ENCODE measurements at places on chromosomes 11 and 22. TPM values are rescaled to one million over a fixed set of nuclear protein-coding genes. Genes with fewer than 3 reads are reported as not detected.

Gene TCN1
- 14.2 TPM for total RNA-seq

Gene OR10G6
- total RNA-seq: not detected

DNA sequence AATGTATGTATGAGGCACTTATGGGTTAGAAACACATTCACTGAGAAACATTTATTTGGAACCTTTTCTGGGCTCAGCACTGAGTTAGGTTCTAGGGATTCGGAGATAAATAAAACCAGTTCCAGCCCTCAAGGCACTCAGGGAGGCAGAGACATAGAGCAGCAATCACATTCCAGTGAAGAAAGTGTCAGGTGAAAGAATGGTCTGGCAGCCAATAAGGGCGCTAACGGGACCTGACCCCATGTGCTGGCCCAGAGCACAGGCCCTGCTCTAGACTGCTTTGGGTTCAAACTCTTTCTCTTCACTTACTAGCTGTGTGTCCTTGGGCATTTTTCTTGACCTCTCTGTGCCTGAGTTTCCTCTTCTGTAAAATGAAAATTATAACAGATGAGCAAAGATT is 146.0 kb upstream of the SYT13 start:
- no peaks in the 10 kb centered on the region for H3K4me1 ChIP-seq
- DNase-seq: no peak
- H3K27ac ChIP-seq: no peak overlapping the region
- H3K4me3 ChIP-seq: no peak overlapping the region
- no peaks in the 10 kb centered on the region for H3K27me3 ChIP-seq

DNA sequence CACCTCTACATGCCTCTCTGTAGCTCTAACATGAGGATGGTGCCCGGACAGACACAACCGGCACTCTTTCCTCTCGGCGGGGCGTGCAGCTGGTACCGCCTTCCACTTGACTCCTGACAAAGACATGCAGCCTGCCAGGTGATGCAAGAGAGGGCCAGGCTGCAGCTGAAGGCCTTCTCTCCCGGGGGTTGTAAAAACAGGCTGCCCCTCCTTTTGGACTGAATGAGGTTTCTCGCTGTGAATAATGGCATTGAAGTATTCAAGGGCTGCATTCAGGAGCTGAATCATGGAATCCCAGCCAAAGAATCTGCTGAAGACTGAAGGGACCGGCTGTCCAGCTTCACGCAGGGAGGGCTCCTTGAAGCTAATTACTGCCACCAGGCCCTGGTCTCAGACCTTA is 110.9 kb downstream of the GALNT18 start:
- no peaks in the 10 kb centered on the region for H3K27me3 ChIP-seq
- peak; percentile 10 for DNase-seq
- H3K4me3 ChIP-seq: no peak overlapping the region
- no peaks in the 10 kb centered on the region for H3K4me1 ChIP-seq
- H3K27ac ChIP-seq: peak overlapping the region; percentile 22

- H3K36me3 ChIP-seq: no peaks in the 10 kb centered on the region
- H3K27ac ChIP-seq: no peak overlapping the region
- no peaks in the 10 kb centered on the region for H3K27me3 ChIP-seq
- H3K4me1 ChIP-seq: no peaks in the 10 kb centered on the region
- DNase-seq: no peak
- no peak overlapping the region for H3K4me3 ChIP-seq
Observed at GRCh38 chr11:13258855-13259254, 18.7 kb upstream of the BMAL1 start.

DNA sequence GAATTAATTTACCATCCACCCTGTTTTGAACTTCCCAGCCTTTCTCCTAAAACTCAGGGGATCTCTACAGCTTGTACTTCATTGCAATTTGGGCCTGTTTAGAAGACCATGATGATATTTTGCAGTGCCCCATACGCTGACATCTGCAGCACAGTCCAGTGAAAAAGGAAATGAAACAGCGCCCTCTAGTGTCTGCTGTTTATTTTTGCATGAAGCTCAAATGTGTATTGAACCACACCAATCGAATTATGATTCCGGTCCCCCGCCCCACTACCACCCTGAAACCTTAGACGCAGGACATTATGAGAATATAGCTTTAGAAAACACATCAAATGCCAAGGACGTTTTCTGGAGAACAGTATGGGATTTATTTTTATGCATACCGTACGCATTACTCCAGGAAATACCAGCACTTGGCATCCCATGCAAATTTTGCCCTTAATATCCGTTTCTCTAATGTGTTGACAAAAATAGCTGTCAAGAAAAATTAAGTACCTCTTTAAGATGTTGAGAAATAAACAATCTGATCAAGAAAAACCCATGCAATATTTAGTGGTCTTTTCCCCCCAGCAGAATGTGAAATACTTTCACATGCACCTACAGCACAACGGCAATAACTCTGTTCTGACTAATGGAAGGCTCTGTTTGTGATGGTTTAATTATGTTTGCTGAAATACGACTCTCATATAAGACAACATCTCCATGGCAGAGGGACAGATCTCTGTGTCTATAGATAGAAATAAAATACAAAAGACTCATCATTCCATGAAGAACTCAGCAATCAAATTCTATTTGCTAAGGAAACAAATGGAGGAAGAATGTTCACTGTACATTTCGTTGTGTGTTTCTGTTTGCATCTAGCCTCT is 93.9 kb downstream of the TECTA start:
- H3K4me1 ChIP-seq: no peaks in the 10 kb centered on the region
- H3K36me3 ChIP-seq: no peaks in the 10 kb centered on the region
- DNase-seq: no peak

DNA sequence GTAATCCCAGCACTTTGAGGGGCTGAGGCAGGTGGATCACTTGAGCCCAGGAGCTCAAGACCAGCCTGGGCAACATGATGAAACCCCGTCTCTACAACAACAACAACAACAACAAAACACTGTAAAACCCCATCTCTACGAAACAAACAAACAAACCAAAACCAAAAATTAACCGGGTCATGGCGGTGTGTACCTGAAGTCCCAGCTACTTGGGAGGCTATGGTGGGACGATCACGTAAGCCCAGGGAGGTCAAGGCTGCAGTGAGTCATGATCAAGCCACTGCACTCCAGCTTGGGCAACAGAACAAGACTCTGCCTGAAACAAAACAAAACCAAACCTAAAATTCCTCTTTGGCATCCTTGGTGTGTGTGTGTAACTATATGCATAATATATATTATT is 7.0 kb upstream of the POLA2 start:
- no peaks in the 10 kb centered on the region for H3K4me1 ChIP-seq
- H3K27ac ChIP-seq: no peak overlapping the region
- DNase-seq: no peak

DNA sequence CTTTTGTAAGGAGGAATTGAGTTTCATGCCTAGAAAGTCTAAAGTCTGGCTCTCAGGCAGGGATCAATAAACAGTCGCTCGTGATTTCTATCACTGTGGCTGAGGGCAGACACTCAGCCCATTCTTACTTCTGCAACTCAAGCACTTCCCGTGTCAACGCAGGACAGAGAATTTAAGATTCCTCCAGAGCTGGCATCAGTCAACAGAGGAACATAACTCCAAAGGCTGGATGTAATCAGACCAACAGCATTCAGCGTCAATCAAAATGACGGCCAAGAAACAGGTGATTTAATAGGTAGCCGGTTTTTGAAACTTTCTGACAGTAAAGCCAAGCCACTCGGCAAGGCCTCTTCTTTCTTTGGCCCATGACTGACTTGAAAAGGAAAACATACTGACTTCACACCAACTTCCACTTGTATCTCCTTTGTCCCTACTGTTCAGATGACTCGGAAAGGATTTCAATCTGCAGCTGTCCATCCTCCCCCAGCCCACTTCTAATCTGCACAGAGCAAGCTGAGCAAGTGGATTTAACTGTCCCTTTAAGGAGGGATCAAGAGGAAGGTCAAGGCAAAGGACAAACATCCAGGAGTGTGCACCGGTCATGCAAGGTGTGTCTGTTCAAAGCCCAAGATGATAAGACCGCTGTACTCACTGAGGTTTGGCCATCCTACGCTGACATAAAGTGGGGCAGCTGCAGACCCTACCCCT is 9.5 kb downstream of the VPS37C start:
- no peaks in the 10 kb centered on the region for H3K27me3 ChIP-seq
- H3K4me3 ChIP-seq: no peak overlapping the region
- peaks cover 57% of the 10 kb centered on the region for H3K4me1 ChIP-seq
- no peaks in the 10 kb centered on the region for H3K36me3 ChIP-seq

DNA sequence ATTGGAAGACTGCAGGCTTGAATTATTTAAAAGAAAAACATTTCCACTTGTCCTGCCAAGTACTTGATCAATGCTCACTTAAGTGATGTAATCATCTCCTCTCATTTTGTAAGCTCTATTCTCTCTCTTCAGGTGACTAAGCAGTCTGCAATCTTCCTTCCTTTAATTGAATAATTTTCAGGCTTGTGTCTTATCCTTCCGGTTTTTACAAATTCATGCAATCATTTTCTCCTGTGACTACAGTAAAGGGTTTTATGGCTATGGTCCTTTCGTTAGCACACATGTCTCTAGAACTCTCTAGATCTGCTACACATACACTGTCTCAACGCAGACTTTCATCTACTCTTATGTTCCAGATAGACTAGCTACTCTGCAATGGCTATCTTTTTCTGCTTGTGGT is 12.6 kb upstream of the UPB1 start:
- H3K36me3 ChIP-seq: no peaks in the 10 kb centered on the region
- DNase-seq: no peak
- H3K4me1 ChIP-seq: peaks cover 6% of the 10 kb centered on the region

Gene GDPD4
- total RNA-seq: not detected

GRCh38 chr11:76321820-76322524 is 59.0 kb downstream of the THAP12 start:
- H3K27me3 ChIP-seq: no peaks in the 10 kb centered on the region
- no peaks in the 10 kb centered on the region for H3K4me1 ChIP-seq
- peak; percentile 52 for DNase-seq
- H3K4me3 ChIP-seq: peak overlapping the region; percentile 27
- H3K36me3 ChIP-seq: no peaks in the 10 kb centered on the region
- peak overlapping the region; percentile 76 for H3K27ac ChIP-seq

GRCh38 chr11:86360775-86361395 is 13.8 kb upstream of the CCDC81 start:
- H3K27me3 ChIP-seq: no peaks in the 10 kb centered on the region
- H3K4me1 ChIP-seq: no peaks in the 10 kb centered on the region
- no peak overlapping the region for H3K4me3 ChIP-seq

DNA sequence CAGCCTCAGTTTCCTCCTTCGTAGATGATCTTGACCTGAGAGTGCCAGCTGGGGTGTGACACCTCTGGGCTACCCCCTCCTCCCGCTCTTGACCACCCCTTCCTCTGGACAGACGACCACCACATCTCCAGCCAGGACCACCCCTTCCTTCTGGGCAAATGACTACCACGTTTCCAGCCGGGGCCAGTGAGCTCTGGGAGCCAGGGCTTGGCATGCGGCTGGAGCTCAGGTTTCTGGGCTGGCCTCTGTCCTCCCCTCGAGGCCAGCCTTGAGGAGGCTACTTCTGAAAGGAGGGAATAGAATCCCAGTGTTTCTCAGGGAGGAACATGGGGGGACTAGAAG is 120.9 kb downstream of the KCNQ1OT1 start:
- H3K27me3 ChIP-seq: no peaks in the 10 kb centered on the region
- no peak overlapping the region for H3K27ac ChIP-seq
- no peak for DNase-seq
- no peaks in the 10 kb centered on the region for H3K36me3 ChIP-seq

Gene RPUSD4
- total RNA-seq: 31.4 TPM

- no peak overlapping the region for H3K27ac ChIP-seq
- no peaks in the 10 kb centered on the region for H3K27me3 ChIP-seq
- DNase-seq: no peak
- no peak overlapping the region for H3K4me3 ChIP-seq
Observed at GRCh38 chr22:27934069-27934468, 15.0 kb upstream of the PITPNB start.

DNA sequence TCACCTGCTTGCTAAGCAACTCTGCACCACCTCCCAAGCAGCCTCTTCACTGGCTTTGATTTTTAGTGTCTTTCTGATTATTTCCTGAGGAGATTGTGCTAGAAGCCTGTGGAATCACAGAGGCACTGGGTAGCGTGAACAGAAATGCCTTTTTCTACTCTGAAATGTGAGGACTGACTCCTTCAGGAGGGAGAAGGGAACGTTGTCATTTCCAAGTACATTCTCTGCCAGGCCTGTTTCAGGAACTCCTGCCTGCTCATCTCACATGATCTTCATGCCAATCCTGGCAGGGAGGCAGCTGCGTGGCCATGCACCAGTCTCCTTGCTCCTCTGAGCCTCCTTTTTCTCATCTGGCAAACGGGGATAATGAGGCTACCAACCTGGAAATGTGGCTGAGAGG is 49.8 kb upstream of the PRDM11 start:
- H3K4me1 ChIP-seq: no peaks in the 10 kb centered on the region
- no peaks in the 10 kb centered on the region for H3K36me3 ChIP-seq
- H3K4me3 ChIP-seq: no peak overlapping the region
- H3K27ac ChIP-seq: no peak overlapping the region
- DNase-seq: no peak

DNA sequence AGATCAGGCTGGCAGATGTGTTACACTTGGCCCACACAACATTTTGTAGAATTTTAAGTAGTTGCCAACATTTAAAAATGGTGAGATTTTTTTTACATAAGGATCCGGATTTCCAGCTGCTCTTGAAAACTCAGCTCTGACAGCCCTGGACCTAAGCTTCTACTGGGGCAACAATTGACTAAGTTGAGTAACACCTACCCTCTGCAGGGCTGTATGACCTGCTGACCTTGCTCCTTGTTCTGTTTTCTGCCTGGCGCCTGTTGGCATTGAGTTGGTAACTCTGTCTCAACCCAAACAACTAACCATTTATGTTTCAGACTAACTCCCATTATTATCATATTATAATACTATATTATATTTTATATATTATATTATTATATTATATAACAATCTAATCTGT is 21.1 kb upstream of the LRRC55 start:
- no peak overlapping the region for H3K4me3 ChIP-seq
- no peaks in the 10 kb centered on the region for H3K36me3 ChIP-seq
- DNase-seq: no peak
- no peaks in the 10 kb centered on the region for H3K27me3 ChIP-seq

GRCh38 chr11:75474878-75475766 is 42.1 kb upstream of the KLHL35 start:
- no peak overlapping the region for H3K4me3 ChIP-seq
- H3K36me3 ChIP-seq: no peaks in the 10 kb centered on the region
- peaks cover 18% of the 10 kb centered on the region for H3K4me1 ChIP-seq
- H3K27me3 ChIP-seq: no peaks in the 10 kb centered on the region

GRCh38 chr22:48700566-48701295 is 1126.9 kb downstream of the BRD1 start:
- no peak overlapping the region for H3K27ac ChIP-seq
- H3K27me3 ChIP-seq: no peaks in the 10 kb centered on the region
- H3K36me3 ChIP-seq: no peaks in the 10 kb centered on the region
- no peaks in the 10 kb centered on the region for H3K4me1 ChIP-seq

DNA sequence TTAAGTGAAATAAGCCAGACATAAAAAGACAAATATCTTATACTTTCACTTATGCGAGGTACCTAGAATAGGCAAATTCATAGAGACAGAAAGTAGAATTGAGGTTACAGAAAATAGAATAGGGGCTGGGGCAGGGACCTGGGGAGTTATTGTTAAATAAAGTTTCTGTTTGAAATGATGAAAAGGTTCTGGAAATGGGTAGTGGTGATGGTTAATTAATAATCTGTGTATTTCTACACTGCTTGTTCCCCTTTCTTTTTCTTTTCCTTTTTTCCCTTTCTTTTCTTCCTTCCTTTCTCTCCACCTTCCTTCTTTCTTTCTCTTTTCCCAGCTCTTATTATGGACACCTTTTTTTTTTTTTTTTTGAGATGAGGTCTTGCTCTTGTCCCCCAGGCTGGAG is 2.8 kb downstream of the NAALADL1 start:
- no peak overlapping the region for H3K27ac ChIP-seq
- no peak overlapping the region for H3K4me3 ChIP-seq
- no peak for DNase-seq
- H3K36me3 ChIP-seq: no peaks in the 10 kb centered on the region
- no peaks in the 10 kb centered on the region for H3K27me3 ChIP-seq

Data from pancreas (tissue), 10 donors.